ENCODE measurements at places on chromosomes 5 and 9.
A peak's percentile ranks its signal among the peaks of the same experiment; 100 is the strongest.

GRCh38 chr5:86971034-86971571, 296.6 kb upstream of the RASA1 start:
- peak; percentile 38 for DNase-seq

DNA sequence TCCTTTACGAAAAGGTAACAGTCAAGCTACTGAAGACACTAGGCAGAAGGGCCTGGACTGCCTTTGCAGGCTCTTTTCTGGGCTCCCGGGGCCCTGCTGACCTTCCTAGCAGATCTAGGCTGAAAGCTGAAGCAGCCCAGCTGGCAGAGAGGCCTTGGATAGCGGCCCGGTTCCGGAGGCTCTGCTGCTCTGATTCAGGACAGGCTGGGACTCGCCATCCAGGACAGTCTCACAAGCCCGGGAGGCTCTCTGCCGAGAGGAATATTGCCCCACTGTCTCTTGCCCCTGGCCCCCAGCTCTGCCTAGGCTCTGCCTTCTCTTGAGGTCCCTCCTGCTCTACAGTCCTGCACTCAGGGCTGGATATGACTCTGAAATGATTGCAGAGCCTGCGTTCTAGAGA, 67.8 kb downstream of the PSD2 start:
- DNase-seq = peak; percentile 37

- DNase-seq = no peak
These were observed 46.6 kb downstream of the IRX1 start for GRCh38 chr5:3642231-3642630.

DNA sequence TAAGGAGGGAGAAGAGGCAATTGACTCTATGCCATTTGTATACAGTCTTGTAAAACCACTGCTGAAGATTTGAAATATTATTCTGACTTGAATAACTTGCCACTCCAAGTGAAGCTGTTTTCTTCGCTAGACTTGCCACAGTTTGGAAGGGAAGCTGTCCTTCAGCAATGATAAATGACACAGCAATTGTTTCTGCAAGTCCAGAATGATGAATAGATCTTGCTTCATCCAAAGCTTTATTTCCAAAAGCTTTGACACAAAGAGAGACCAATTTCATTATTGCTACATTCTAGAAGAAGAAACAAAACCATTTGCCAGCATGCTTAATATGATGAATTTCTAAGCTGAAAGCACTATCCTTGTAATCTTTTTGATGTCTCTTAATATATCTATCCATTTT, 73.7 kb downstream of the ZNF366 start:
- no peak for DNase-seq

GRCh38 chr5:142421228-142421617, 96.4 kb upstream of the SPRY4 start:
- no peak for DNase-seq

- DNase-seq = no peak
These were observed 6.3 kb downstream of the PDCL start for GRCh38 chr9:122822056-122822455.

DNA sequence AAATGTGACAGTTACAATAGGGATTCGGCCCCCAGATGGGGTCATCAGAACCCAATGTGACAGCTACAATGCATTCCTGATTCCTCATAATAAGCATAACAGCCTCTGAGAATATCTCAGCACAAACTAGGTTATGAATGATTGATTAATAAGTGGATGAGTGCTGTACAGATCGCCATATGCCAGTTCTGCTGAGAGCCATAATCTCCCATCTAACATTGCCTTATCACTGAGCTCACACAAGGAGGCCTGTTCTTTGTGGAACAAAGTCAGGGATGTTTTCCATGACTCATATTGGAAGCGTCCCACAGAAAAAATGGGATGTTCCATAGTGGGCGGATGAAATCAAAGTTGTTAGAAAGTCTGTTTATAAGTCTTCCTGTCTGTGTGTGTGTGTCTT, 89.6 kb downstream of the KIF4B start:
- peak; percentile 33 for DNase-seq

GRCh38 chr9:93463638-93464248, 10.4 kb upstream of the FAM120AOS start:
- DNase-seq = no peak

DNA sequence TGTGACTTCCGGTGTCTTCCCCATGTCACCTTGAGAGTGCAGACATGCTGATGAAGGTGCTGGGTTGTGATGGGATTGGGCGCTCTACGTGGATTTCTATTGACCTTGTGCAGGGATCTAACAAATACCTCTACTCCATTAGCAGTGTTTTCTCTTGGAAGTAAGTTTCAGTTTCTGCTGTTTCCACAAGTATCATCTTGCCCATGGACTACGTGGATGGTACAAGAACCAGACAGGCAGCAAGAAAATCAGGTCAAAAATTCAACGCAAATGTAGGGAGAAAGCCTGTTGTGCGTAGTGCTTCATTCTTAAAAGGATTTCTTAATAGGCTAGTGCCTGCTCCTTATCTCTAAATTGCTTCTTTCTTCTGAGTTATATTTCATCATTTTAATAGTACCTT, 60.8 kb downstream of the AOPEP start:
- no peak for DNase-seq

- DNase-seq = no peak
These were observed 403.7 kb upstream of the TRPC7 start for GRCh38 chr5:136769093-136769492.

DNA sequence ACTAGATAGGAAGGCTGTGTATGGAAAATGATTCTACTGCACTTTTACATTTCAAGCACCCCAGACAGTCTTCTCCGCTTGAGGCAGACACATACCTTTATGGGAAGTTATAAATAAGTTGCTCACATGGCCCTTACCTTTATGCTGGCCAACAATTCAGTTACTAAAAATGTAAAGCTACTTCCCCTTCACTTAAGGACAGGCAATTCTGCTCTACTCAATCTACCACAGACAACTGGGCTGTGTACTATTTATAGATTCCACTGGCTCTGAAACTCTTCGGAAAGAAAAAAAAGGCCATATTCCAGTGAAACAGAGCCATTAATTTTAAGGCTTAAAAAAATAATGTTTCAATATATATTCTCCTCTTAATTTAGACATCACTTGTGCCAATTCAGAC, 59.4 kb downstream of the ELAVL2 start:
- DNase-seq = no peak

DNA sequence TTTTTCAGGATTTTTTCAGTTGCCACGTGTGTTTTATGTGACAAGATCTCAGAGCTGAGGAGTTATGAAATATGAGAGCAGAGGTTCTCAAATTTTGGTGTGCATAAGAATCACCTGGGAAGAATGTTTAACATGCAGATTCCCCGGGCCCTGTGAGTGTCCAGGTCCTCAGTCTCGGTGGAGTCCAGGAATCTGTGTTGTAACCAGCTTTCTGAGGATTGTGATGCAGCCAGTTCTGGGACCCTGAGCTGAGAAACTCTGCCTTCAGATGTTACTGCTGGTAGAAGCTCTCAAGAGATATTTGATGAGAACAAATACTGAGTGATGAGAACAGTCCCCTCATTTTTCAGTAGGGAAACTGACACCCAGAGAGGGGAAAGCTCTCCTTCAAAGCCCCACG, 102.8 kb upstream of the SAP30L start:
- no peak for DNase-seq

GRCh38 chr9:92952906-92953610, 5.7 kb downstream of the FGD3 start:
- no peak for DNase-seq

- no peak for DNase-seq
These were observed 471.8 kb downstream of the KIF4B start for GRCh38 chr5:155485386-155485785.

DNA sequence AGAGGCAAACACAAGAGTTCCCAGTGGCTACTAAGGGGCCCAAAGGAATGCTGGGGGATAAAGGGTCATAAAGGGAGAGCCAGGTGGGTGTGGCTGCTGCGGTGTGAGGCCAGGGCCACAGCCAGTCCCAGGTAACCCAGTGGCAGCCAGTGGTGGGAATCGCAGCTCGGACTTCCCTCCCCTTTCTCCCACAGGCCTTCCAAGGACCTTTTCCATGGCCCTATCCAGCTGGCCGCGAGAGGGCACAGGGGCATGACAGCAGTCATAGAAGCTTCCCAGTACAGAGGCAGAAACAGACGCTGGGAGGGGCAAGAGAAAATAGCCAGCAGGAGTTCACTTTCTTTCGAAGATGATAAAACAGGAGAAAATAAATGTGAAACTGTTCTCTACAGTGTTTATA, 257.6 kb downstream of the SEMA5A start:
- DNase-seq = no peak

- DNase-seq = peak; percentile 78
These were observed 202.2 kb upstream of the DMRTA1 start for GRCh38 chr9:22244139-22245011.

- DNase-seq = peak; percentile 71
These were observed 169.5 kb downstream of the RGS3 start for GRCh38 chr9:113632776-113633590.

GRCh38 chr5:6452622-6453504, 4.2 kb downstream of the UBE2QL1 start:
- DNase-seq = no peak

DNA sequence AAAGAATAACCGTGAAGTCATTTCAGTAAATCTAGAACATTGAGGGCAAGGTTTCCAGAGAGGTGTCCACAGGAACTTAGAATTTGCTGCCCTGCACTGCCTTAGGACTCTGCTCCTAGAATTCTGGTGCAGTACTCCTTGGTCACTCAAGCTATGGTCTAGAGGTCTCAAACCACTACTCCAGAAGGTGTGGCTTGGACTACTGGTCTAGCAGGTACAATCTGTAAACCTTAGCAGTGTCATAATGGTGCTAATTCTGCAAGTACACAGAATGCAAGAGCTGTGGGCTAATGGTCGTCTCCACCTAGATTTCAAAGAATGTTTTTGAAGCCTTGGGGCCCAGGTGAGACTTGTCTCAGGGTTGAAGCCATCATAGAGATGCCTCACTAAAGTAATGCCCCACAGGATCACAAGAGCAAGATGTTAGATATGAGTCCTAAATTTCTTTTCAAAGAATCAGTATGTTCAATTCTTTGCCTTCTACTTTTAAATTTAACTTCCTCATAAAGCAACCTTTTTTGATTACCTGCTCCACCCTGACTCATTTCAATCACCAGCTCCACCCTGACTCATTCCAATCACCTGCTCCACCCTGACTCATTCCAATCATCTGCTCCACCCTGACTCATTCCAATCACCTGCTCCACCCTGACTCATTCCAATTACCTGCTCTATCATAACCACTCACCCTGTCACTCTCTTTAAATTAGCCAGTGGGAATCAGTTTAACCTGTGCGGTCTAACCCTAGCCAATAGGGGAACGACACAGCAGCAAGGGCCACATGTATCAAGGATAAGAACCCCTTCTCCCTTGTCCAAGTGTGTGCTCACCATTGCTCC, 1111.8 kb upstream of the ACO1 start:
- DNase-seq = no peak

GRCh38 chr9:91392435-91392834, 30.7 kb upstream of the AUH start:
- DNase-seq = no peak

DNA sequence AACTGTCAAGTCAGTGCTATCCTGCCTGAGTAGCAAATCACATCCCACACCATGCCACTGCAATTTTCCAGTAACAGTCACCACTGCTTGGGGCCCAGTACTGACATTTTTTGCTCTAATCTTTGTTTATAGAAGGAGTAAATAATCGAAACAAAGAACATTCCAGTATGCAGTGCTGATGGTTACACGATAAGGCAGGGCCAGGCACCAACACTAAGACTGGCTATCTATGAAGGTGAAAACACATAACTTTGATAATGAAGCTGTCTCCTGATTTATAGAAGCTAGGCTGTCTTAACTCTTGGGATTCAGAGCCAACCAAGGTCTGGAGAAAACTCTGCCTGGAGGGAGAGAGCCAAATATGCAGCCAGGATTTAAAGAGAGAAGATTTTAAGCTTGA, 365.3 kb downstream of the BNC2 start:
- peak; percentile 62 for DNase-seq

- DNase-seq = no peak
These were observed 100.3 kb upstream of the APC start for GRCh38 chr5:112637343-112637742.

- no peak for DNase-seq
These were observed 247.0 kb upstream of the IRX4 start for GRCh38 chr5:2129568-2130272.

GRCh38 chr5:107363768-107364167, 307.0 kb downstream of the EFNA5 start:
- no peak for DNase-seq

DNA sequence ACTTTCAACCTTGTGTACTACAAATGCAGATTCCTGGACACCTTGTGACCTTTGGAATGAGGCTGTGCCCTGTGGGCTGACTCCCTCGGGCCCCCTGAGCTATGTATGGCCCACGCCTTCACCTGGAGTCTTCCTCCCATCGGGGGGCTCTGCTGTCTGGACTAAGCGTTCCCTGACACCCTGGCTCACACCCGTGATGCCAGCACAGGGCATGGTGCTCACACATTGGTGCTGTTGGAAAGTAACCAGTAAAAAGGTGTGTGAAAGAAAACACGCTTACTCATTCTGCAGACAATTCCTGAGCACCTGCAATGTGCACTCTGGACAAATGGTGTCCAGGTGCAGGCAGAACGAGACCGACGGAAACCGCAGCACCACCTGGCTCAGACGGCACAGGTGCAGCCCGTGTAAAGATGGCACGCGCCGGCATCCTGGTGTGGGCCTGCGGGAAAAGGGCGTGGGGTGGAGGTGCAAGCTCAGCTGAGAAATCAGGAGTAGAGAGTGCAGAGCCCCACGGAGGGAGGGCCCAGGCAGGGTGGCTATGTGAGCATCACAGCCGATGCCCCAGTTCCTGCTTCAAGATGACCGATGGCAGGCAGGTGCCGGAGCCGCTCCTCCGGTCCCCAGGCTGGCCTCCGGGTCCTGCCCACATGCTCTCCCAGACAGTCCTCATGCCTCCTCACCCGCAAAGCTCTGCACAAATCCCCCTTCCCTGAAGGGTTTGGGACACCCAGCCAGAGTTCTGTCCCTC, 11.0 kb downstream of the LPCAT1 start:
- no peak for DNase-seq

- peak; percentile 50 for DNase-seq
These were observed 105.3 kb downstream of the UBE2R2 start for GRCh38 chr9:33921967-33922895.

DNA sequence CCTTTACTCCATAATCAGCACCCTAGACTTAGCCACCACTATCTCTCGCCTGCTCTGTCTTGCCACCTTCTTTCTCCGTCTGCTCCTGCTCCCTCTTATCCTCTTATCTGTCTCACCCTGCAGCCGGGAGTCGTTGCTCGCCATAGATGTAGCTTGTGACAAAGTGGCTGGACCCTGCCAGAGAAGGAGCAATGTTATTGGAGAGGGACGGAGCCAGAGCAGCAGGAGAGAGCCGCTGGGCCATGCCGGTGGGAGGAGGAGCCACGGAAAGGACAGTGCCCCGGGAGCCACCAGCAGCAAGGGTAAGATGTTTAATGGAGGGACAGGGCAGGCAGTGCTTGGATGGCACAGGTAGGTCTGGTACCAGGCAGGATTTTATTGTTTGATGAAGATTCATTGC, 137.3 kb downstream of the SEC61B start:
- no peak for DNase-seq

GRCh38 chr5:143801252-143801939, 10.6 kb upstream of the HMHB1 start:
- no peak for DNase-seq
